ENCODE measurements at places on chromosomes 4 and X.

- DNase-seq: no peak
Observed at GRCh38 chr4:8160233-8160560, 1.6 kb upstream of the ABLIM2 start.

GRCh38 chr4:1693131-1693896 lies 9.2 kb upstream of the FAM53A start:
- peak; percentile 51 for DNase-seq

DNA sequence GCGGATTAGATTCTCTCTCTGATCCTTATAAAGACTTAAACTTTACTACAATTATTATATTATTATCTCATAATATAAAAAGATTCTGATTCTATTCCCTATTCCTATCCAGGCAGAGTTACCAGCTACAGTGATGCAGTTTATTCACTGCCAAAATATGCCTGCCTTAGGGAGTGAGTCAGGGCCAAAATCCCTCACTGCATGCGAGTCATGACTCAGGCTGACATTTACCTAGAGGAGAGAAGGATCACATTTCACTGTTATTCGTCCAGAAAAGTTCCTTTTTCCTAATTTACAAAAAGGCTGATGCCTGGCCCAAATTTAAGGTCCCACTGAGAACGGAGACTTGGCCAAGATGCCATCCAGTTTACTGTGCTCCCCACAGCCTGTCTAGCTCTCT lies 168.5 kb upstream of the LDB2 start:
- DNase-seq: peak; percentile 35

DNA sequence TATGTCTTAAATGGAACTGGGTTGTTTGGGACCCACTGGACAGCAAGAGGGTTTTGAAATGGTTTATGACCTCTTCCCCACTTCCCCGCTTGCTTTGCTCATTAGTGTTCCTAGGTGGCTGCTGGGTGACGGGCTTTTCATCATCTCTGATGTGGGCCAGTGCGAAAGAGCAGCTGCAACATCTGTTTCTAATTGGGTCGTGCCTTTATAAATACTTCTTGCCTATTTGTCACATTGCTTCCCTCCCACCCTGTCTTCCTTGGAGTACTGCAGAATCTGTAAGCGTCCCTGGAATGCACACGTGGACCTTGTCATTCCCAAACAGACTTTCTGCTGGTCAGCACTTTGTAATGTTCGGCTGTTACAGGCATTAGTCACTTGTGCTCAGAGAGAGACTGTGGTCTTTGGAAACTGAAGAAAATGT lies 35.2 kb downstream of the SEPTIN11 start:
- peak; percentile 90 for DNase-seq

GRCh38 chrX:13684361-13684760 lies 4.6 kb upstream of the RAB9A start:
- no peak for DNase-seq

GRCh38 chrX:140664939-140665338 lies 44.6 kb upstream of the LINC00632 start:
- DNase-seq: peak; percentile 7

- no peak for DNase-seq
Observed at GRCh38 chr4:165620913-165621312, 242.1 kb downstream of the CPE start.

DNA sequence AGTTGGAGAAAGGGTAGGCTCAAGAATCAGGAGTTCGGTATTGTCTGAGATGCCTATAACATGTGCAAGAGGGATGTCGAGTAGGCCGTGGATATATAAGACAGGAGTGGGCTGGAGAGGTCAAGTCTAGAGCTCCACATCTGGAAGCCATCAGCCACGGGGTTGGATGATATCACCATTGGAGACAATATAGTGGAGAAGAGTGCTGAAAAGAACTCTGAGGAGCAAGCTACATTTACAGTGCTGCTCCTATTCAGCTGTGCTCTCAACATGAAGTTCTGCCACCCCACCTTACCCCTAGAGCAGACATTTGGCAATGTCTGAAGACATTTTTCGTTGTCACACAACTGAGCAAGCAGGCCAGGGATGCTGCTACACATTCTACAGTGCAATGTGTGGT lies 20.9 kb upstream of the PLAC1 start:
- no peak for DNase-seq

DNA sequence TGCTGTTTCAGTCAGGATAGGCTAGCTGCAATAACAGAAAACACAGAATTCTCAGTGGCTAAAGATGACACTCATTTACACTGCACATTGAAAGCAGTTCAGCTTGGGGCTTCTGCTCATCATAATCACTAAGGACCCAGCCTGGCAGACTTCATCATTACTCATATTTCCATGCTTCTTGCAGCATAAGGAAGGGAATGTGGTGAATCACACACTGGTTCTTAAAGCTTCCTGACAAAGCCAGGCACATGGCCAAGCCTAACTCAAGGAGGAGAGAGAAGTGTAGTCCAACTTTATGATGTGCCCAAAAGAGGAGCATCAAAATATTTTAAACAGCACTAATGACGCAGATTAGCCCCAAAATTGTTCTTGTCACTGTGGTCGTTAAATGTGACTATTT lies 186.5 kb downstream of the BANK1 start:
- DNase-seq: peak; percentile 95

- no peak for DNase-seq
Observed at GRCh38 chrX:3777416-3777815, 64.0 kb upstream of the PRKX start.

All from kidney capillary endothelial cell (primary cell).